8988T (cell line): ENCODE measurements at places on chromosomes 5 and 9.

DNA sequence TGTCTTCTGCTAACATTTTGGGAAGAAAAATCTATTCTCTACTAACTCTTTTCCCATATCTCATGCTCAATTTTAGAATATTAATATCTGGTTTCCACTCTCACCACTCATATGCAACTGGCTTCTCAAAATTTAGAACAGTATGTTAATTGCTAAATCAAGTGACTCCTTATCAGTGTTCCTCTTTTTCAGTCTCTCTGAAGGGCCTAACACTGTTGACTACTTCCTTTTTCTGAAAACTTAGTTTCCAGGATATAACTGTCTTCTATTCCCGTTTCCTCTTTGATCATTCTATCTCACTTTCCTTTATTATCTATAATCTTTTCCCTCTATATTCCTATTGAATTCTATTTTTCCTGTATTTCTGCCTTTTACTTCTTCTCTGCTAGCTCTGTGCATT, 1717.2 kb upstream of the C9orf72 start:
- DNase-seq, result no peak

DNA sequence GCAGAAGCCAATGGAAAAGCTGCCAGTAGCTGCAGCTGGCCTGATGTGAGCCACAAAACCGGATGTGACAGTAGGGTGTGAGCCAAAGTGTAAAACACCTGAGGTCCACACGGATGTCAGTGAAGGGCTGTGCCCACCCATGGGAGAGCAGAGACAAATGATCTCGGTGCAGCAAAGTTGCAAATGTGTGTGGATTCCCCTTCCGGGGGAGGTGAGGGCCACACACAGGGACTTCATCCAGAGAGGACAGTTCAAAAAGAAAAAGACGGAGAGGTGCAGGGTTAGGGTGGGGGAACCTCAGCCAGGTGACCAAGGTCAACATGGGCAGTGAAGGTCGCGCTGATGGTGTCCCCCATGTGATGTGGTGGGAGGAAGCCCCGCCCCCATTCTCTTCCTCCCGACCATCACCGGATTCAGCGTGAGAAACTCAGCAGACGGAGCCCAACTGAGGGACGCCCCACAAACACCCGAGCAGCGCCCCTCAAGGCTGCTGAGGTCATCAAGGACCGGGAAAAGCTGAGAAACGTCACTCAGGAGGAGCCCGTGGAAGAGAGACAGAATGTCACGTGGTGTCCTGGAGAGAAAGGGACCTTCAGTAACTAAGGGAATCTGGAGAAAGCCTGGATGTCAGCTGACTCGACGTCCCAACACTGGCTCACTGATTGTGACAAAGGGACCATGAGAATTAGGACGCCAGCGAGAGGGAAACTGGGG, 11.4 kb upstream of the PTGDS start:
- no peak for DNase-seq

DNA sequence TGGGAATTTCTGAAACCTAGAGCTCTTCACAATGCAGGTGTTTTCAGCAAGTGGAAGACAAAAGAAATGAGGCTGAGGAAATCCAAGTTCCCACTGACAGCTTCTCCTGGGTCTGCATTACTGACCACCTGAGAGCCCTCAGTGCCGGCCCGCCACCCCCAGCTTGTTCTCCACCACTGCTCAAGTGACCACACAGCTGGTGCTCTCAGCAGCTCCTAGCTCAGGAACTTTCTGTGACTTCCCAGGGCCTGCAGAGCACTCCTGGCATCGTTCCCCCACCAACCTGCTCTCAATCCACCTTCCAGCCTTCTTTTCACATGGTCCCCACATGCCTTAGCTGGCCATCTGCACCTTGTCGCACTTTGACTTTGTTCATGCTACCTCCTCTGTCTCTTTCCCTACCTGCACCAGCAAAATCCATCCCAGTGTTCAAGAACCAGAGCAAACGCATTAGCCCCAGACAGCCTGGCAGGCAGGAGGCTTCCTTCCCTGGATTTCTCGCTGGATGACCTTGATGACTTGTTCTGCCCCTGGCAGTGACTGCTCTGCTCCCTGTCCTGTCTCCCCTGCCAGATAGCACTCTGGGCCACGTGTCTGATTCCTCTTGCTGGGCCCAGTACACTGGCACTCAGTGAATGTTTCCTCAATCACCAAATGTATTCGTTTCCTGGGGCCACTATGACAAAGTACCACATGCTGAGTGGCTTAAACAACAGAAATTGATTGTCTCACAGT, 35.1 kb upstream of the NANS start:
- no peak for DNase-seq

DNA sequence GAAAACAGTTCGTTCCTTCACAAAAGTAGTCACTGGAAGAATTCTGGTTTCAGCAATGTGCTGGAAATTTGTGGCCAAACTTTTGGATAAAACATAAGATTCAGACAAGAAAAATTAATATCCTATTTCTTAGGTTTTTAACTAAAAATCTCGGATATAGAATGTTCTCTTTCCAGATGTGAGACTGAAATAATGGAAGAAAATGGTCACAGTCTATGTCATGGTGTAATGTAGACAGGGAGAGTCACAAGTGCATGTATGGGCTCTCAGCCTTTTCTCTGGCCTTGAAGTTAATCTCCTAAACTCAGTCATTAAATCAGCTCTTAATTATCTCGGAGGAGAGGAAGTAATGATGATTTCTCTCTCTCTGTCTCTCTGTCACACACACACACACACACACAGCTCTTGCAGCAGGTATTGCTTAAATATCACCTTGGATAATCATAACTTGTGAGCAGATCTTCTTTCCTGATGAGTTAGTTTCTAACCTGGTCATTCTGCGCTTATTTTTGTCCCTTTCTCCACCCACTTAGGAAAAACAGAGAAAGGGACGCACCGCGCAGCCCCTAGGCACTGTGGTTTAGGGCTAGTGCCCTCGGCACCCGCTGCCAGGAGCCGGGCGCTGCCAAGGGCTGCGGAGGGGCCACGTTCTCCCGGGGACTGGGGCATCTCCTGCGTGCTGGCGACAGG, 672 bp upstream of the ITGA2 start:
- no peak for DNase-seq

DNA sequence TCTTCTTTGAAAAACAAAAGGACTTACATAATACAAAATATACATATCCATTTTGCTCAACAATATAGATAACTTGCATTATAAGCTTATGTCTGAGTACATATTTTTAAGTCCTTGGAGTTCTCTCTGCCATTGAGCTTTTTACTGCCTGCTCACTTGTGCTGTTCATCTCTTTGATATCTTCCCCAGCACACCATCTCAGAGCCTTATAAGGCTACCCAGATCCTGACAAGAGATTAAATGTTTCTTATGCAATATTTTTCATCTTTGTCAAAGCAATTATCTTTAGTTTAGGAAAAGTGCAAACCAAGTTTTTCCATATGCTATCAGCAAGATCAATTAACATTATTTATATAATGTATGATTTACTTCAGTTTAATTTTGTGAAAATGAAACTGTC, 60.7 kb upstream of the ITGA1 start:
- no peak for DNase-seq

- DNase-seq, result no peak
These were observed 25.2 kb downstream of the MAP3K1 start for GRCh38 chr5:56840597-56840996.

- peak; percentile 99 for DNase-seq
These were observed at the start of the genes STKLD1 and SURF4 for GRCh38 chr9:133375724-133376654. STKLD1 (plus strand) TSS chr9:133376366; CDS start chr9:133376474, 108 bp downstream. SURF4 (minus strand) TSS chr9:133376060; CDS start chr9:133375969, 91 bp downstream.

- no peak for DNase-seq
These were observed 65.2 kb downstream of the LRRC70 start for GRCh38 chr5:62643556-62644451.

DNA sequence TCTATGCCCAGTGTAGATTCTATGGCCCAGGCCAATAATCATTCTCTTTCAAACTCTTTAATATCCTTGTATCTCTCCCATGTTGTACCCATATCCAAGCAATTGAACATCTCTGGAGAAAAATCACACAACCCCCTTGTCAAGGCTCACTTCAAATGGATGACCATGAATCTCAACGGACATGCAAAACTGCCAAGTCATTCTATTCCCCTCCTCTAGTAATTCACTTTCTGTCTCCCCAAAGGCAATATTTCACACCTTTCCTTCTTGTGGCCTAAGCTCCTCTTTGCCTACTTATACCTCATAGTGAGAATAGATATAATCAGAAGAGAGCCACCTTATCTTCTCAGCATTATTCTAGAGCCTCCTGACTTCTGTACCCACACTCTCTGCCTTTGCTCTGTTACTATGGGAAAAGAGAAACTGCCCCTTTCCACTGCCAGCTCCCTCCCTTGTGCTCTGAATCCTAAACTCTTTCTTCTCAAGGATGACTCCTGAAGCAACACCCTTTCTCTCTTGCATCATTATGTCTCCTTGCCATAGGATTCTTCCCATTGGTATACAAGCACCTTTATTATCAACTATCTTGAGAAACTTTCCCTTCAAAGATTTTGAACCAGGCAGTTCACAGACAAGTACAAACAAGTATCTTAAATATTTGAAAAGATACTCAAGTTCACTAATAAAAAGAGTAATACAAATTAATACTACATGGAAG, 66.1 kb downstream of the RPS23 start:
- DNase-seq, result no peak

GRCh38 chr9:110623462-110624025, 44.0 kb upstream of the SVEP1 start:
- DNase-seq, result no peak

DNA sequence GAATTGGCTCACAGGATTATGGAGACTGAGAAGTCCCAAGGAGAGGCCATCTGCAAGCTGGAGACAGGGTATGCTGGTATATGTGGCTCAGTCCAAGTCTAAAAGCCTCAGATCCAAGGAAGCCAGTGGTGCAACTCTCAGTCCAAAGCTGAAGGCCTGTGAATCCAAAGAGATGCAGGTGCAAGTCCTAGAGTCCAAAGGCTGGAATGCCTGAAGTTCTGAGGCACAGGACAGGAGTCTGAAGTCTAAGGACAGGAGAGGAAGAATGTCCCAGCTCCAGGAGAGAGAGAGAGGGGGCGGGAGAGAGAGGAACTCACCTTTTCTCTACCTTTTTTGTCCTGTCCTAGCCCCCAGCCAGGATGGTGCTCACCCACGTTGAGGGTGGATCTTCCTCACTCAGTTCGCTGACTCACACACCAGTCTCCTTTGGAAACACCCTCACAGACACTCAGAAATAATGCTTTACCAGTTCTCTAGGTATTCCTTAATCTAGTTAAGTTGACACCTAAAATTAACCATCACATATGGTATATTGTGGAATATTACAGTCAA, 49.6 kb downstream of the KCNN2 start:
- DNase-seq, result no peak

- no peak for DNase-seq
These were observed 112.9 kb downstream of the AOPEP start for GRCh38 chr9:94839398-94839797.

GRCh38 chr5:150489360-150490295, 18.3 kb upstream of the NDST1 start:
- DNase-seq, result no peak

- DNase-seq, result no peak
These were observed 336.8 kb upstream of the RFX3 start for GRCh38 chr9:3862561-3862960.

DNA sequence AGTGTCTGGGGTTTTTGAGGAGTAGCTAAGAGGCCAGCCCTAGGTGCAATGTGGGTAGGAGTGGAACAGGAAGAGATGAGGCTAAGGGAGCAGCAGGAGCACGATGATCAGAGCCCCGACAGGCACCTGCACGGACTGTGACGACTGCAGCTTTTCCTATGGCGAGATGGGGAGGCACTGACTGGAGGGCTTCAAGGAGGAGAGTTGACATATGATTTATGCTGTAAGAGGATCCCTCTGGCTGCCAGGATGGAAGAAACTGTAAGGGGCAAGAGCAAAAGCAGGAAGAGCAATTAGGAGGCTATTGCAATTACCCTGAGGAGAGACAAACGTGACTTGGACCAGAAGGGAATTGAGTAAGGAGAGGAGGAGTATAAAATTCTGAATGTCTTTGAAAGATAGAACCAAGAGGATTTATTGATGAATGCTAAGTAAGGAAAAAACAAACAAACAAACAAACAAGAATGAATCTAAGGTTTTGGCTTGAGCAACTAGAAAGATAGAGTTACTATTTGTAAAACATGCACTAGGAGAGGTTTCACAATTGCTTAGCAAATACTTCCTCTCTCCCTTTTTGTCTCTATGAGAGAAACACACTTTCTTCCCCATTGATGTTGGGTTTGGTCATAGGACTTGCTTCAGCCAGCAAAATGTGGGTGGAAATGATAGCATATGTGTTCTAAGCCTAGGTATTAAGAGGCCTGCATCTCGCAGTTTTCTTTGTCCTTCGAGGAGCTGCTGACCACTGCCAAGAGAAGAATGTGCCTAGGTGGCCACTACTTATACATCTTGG, 32.9 kb downstream of the TRPC7 start:
- DNase-seq, result no peak

DNA sequence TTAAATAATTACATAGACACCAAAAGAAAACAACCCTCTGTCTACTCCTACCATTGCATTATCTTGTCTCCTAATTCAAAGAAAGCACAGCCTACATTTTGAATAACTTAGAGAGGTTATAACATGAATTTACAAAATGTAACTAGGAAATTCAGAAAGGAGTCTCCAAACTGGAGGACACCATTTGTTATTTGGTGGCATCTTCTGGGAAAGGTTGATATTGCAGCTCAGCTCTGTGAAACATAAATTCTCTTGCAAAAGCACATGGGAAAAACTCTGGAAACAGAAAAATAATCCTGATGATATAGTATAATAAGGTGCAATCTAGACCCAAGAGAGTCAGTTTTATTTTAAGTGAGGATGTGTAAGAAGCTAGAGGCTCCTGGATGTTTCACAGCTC, 215.3 kb downstream of the MLLT3 start:
- no peak for DNase-seq

- DNase-seq, result no peak
These were observed 147.4 kb upstream of the PUM3 start for GRCh38 chr9:2991292-2991691.

DNA sequence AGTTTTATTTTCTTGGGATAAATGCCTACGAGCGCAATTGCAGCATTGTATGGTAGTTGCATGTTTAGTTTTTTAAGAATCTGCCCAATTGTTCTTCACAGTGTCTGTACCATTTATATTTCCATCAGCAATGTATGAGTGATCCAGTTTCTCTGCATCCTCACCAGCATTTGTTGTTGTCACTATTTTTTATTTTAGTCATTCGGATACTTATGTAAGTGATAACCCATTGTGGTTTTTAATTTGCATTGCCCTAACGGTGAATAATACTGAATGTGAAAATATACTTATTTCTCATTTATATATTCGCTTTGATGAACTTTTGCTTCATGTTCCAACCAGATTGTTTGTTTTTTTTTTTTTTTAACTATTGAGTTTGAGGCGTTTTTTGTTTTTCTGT, 33.7 kb upstream of the PWWP2A start:
- DNase-seq, result no peak

GRCh38 chr9:124593200-124593599, 86.0 kb upstream of the NR5A1 start:
- DNase-seq, result no peak

- no peak for DNase-seq
These were observed 21.9 kb downstream of the KDM4C start for GRCh38 chr9:6779417-6780241.
